ENCODE measurements at places on chromosomes 2 and 18.

- no peak for DNase-seq
Observed at GRCh38 chr18:22169889-22170420, 566 bp downstream of the GATA6 start.

DNA sequence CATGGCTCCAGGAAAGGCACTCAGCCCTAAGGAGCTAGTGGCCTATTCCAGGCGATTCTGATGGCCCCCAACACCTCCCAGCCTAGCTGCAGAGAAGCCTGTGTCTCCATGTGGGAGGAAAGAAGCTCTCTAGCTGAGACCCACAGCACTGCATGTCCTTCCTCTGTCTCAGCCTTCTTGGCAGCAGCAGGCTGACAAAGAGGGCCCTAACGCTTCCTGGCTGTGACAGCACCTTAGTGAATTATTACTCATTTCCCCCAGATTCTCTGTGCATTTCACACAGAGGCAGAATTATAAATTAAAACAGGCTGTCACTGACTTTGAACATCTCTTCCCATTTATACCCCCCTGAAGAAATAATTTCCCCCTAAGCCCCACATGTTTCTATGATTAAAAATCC lies 206.8 kb downstream of the CLIP4 start:
- DNase-seq = peak; percentile 20

DNA sequence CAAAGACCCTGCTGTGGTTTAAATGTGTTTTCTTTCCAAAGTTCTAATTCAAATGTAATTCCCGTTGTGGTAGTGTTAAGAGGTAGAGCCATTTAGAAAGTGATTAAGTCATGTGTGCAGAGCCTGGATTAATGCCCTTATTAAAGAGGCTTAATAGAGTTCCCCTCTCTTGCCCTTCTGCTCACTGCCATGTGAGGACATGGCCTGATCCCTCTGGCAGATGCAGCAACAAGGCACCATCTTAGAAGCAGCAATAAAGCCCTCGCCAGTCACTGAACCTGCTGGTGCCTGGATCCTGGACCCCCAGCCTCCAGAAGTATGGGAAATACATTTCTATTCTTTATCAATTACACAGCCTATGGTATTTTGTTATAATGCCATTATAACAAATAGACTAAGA lies 485.2 kb downstream of the DCDC2C start:
- DNase-seq = no peak

DNA sequence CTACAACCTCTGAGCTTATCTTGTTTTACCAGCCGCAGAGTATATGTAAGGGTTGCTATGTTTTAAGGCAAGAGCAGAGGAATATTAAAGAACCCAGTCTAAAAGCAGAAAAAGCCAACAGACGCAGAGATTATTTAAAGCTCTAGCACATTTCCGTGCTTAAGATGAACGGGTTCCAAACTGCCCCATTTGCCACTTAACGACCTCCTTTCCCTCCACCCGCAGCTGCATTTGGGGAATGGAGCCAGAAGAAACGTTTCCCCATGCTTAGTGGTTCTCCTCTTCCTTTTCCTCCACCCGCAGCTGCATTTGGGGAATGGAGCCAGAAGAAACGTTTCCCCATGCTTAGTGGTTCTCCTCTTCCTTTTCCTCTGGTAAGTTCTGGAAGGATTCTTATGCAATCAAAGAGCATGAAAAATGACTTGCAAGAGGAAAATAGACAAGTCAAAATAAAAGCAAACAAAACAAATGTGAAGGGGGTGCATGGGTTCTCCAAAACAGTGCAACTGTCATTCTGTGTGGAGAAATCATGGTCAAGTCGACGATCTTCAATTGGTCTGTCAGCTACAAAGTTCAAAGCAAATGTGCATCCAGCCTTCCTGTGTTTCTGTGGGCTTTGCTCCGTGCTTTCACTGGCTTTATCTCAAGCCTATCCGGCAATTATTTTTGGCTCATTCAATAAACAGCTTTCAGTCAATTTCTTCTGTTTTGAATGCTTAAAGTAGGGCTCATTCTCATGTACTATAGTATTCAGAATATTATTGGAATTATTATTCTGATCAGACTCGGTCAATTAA lies 57.8 kb downstream of the DIPK1C start:
- DNase-seq = no peak

DNA sequence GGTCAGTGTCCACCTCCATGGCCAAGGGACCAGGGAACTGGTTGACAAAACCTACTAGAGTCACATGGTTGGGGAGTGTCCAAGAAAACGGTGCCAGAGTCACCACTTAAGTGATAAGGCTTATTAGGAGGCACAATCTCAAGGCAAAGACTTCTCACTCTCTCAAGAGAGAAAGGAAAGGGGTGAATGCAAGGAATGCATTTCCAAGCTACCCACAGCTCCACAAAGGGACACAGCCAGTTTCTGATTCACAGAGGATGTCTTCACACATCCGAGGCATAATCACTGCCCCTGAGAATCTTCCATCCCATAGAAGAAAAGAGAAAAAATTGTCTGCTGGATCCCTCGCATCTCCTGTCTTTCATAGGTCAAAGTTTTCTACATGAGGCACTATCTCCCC lies 269.3 kb downstream of the TNS1 start:
- DNase-seq = no peak

DNA sequence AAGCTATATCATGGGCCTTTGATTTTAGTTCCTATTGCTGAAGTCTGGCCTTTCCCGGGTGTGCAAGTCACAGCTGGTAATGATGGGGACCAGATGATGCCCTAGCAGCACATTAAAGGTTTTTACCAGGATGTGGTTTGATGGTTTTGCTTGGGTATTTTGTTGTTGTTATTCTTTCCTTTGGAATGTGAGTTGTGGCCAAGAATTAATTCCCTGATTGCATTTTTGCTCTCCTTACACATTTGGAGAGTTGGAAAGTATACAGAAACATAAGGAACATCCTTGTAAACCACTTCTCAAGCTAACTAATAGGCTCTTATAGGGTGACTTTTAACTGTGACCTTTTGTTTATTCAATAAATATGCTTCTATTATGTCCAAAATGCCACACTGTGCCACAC lies 154.1 kb upstream of the MMADHC start:
- DNase-seq = no peak

GRCh38 chr2:54073796-54074195 lies 41.6 kb upstream of the ACYP2 start:
- DNase-seq = no peak

GRCh38 chr18:13424363-13424762 lies 205.8 kb downstream of the LDLRAD4 start:
- no peak for DNase-seq

DNA sequence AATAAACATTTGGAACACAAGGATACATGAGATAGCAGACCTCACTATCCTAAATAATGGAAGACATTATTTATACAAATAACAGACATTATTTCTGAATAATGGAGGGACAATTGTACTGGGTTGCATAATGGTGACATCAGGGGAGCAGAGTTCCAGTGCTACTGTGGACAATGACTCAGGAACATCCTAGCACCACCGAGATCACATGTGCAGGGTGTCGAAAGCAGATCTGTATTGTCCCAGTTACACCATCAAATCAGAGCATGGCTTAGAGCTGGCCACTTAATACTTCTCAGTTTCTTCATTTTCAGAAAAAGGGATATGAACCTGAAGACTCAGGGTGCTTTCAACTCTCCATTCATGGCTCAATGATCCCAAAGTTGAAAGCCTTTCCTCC lies 249.1 kb upstream of the RBMS1 start:
- no peak for DNase-seq

- no peak for DNase-seq
Observed at GRCh38 chr2:144426981-144427479, 92.9 kb downstream of the ZEB2 start.

GRCh38 chr2:235534678-235535422 lies 41.0 kb downstream of the AGAP1 start:
- no peak for DNase-seq

GRCh38 chr18:24397694-24398368 lies at the start of gene OSBPL1A:
Gene OSBPL1A (minus strand): TSS chr18:24397824. CDS start chr18:24377533, 20,291 bp downstream.
- peak; percentile 71 for DNase-seq

DNA sequence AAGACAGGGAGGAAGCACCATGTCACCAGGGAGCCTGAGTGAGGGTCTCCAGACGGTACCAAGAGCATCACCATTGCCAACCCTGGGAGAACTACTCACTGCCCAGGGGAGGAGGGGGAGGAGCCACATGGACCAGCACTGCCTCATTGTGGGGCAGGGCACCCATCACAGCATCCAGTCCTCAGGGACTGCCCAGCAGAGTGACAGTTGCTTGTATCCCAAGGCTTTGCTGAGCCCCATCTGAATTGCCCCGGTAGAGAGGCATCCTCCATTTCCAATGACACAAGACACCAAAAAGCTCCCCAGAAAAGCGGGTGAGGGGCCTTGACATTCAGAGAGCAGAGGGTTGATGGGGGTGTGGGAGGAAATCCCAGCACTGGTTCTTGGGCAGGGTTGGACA lies 6.8 kb upstream of the CIB4 start:
- no peak for DNase-seq

DNA sequence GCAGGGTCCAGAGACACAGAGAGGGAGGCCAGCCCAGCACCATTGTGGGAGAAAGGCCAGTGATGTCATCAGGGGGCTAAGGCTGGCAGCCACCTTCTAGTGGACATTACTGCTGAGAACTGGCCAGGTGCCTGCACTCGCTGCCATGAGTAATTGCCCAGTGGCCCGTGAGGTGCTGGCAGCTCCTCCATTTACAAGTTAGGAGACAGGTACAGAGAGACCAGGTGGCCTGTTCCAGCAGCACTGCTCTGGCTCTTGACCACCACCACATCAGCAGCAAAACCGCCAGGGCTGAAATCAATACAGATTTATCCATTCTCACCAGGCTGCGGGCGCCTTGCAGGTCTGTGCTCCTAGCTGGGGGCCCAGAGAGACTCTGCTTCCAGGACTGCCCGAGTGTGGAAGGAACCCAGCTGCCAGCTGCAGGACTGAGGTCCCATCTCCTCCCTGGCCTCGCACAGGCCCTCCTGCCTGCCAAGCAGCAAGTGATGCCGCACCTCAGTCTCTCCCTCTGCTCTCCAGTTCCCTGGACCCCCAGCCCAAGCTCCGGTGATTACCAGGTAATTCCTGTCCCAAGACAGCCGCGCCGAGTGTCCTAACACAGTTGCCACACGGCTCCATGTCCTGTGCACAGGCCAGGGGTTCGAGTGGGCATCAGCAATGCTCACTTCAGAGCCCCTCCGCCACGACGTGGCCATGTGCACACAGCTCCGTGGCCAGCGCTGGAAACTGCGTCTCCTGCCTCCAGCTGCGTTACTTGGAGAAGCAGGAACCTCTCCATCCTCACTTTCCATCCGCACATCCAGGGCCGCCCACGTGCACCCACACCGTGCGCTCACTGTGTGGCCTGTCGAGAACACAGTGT lies 101.0 kb upstream of the CTDP1 start:
- no peak for DNase-seq

DNA sequence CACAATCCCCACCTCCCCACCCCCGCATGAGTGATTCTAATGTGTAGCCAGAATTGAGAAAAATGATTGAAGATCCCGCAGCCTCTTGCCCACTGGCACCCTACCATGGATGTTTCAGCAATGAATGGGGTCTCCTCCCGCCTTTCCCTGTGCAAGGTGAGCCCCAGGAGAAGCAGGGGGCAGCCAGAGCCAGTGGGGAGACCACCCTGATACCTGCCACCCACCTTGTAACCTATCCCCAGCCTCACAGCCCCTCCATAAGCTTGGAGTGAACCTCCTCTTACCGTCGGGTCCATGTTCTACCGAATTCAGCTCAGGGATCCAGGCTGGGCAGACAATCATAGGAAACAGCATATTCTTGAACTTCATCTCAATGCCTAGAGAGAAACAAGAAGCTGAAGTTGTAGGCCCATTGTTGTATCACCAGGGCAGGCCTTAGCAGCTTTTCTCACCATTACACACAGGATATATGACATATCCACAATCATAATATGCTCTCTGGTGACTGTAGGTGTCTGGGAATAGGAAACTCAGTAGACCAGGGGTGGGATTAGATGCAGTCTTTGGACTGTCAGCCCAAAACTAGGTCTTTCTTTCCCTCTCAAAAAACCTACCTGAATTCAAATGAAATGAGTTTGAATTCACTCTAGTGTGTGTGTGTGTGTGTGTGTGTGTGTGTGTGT lies 30.9 kb downstream of the XDH start:
- DNase-seq = no peak

GRCh38 chr2:152611458-152612231 lies 105.6 kb downstream of the PRPF40A start:
- DNase-seq = no peak

- no peak for DNase-seq
Observed at GRCh38 chr2:239609607-239610310, 208.9 kb upstream of the HDAC4 start.

- no peak for DNase-seq
Observed at GRCh38 chr2:34808426-34808825, 1209.3 kb upstream of the FAM98A start.

- no peak for DNase-seq
Observed at GRCh38 chr18:36499938-36500337, 202.4 kb downstream of the FHOD3 start.

- DNase-seq = no peak
Observed at GRCh38 chr2:63569740-63570139, 18.5 kb downstream of the WDPCP start.

- DNase-seq = no peak
Observed at GRCh38 chr18:68176901-68177300, 538.0 kb downstream of the TMX3 start.

GRCh38 chr2:31239593-31240177 lies 5.7 kb downstream of the EHD3 start:
- no peak for DNase-seq

DNA sequence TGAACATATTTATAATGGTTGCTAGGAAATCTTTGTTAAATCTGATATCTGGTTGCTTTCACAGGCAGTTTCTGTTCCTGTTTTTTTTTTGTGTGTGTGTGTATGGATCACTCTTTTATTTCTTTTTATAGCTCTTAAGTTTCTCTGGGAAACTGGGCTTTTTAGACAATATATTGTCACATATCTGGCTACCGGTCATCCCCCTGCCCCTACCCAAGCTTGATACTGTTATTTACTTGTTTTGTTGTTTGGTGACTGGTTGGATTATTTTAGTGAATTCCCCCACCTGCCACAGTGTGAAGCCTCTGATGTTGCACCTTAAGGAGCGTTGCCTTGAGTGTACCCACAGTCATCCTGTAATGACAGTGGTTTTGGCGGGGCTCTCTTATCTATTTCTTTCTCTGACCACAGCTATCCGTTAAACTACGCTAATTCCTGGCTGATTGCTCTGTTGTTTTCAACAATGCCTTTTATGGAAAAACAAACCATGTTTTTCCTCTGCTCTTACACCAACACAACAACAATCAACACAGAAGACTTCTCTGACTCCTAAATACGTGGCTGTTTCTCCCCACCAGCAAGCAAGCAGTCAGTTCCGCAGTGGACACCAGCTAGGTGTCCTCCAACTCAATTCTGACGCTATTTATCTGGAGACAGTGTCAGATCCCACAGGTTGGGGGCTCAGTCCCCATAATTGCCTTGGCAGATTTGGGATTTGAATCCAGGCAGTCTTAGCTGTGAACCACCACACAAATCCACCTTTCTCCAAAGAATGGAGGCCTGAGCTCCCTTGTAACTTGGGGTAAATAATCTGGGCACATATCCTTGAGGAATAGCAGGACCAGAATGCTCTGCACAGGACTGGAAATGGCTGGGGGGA lies 10.9 kb downstream of the GNLY start:
- no peak for DNase-seq

GRCh38 chr2:75100011-75100800 lies 99.1 kb downstream of the TACR1 start:
- no peak for DNase-seq
